Mucosa of gallbladder (tissue), 1 donor: ENCODE measurements at places on chromosomes 1 and 21. TPM values are rescaled to one million over a fixed set of nuclear protein-coding genes. Genes with fewer than 3 reads are reported as not detected.

The OLFM3 gene
- total RNA-seq = not detected

The FAM3B gene
- 43.1 TPM for total RNA-seq

The GJC2 gene
- 2.8 TPM for total RNA-seq

The PLCH2 gene
- total RNA-seq = 8.1 TPM

The SMIM11 gene
- 20.5 TPM for total RNA-seq

The HMGCS2 gene
- total RNA-seq = 22.1 TPM

The ZNF684 gene
- 4.4 TPM for total RNA-seq

The NBPF9 gene
- 18.8 TPM for total RNA-seq

The RNU1-2 gene
- 1,358 TPM for total RNA-seq

The AIM2 gene
- 0.86 TPM for total RNA-seq

The NID1 gene
- total RNA-seq = 89.4 TPM

The TEX38 gene
- 0.35 TPM for total RNA-seq

The SPRR2G gene
- not detected for total RNA-seq

The GABRD gene
- total RNA-seq = 1.2 TPM

The FMO2 gene
- total RNA-seq = 3.5 TPM

The JAK1 gene
- 134 TPM for total RNA-seq

The MRPL9 gene
- total RNA-seq = 57.7 TPM

The GPR161 gene
- total RNA-seq = 13.9 TPM

The SPRR3 gene
- 42.5 TPM for total RNA-seq

The LCE6A gene
- not detected for total RNA-seq

The NOTCH2NLA gene
- 40.9 TPM for total RNA-seq
